NCI-H82 (cell line): ENCODE measurements at places on chromosomes 2 and 18.

DNA sequence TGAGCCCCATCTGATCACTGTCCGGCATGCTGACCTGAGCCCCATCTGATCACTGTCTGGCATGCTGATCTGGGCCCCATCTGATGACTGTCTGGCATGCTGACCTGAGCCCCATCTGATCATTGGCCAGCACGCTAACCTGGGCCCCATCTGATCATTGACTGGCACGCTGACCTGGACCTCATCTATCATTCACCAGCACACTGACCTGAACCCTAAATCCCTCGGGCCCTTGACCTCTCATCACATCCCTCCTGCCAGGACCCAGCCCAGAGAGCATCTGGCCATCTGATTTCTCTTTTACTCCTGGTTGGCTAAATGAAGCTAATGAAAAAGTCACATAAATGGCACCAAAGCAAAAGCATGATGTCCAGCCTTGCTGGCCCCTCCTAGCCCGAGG is 207.1 kb downstream of the NDUFA10 start:
- no peak for DNase-seq

DNA sequence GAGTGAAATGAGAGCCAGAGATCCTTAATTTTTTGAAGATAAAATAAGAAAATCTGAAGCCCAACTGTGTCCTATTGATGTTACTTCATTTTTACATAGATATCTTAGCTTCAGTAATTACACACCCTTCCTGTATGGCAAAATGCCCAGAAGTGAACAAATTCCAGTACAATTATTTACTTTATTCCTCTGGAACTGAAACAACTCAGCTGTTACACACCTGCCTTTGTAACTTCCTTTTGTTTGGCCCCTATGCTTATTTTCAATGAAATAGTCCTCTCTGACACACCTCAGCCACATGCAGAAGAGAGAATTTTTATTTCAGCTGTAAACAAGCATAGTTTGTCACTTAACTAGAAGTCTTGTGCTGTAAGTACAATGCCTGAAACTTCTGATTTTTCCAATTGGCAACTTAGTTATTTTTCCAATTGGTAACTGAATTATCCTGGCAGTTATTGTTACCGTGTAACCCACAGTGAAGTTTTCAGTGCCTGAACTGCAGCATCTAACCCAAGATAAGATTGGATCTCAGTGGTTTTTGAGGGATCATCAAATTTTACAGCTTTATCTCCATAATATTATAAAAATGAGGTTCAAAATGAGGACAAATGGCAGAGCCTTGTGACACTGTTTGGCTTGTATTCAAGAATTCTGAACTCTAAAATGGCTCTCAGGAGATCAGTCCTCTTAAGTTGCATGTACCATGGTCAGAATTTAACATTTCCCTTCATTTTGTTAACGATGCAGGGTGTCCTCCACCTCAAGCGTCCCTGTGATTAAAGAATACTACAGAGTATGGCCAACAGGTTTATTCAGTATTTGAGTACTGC is 82.6 kb downstream of the PKP4 start:
- DNase-seq: no peak

DNA sequence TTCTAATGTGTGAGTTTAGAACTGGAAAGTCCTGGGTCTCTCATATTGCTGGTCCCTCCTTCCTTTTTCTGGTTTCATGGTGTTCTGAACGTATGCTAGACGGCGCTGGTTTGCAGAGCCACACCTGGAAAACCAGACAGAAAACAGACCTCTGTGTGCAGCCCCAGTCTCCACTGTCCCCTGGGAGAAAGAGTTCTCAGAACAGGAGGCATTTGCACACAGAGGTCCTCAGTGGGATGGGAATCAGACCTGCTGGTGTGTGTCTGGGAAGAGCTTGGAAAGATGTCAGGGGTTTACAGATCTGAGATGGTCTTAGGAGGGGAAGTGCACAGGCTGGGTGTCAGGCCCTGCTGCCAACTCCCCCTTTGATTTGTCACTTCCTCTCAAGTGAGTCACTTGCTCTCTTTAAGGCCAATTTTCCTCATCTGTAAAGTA is 14.9 kb upstream of the MBP start:
- no peak for DNase-seq

DNA sequence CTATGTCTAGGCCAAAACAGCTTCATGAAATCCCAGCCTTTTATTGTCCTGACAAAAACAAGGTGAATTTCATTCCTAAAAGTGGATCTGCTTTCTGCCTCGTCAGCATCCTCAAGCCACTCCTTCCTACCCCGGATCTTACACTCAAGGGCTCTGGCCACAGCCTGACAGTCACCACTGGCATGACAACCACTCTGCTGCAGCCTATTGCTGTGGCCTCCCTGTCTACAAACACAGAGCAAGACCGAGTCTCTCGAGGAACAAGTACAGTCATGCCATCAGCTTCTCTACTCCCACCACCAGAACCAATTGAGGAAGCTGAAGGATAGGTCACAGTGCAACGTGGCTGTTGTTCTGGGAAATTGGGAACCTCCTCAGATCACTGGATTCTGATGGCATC is 106.1 kb downstream of the ICA1L start:
- DNase-seq: no peak

DNA sequence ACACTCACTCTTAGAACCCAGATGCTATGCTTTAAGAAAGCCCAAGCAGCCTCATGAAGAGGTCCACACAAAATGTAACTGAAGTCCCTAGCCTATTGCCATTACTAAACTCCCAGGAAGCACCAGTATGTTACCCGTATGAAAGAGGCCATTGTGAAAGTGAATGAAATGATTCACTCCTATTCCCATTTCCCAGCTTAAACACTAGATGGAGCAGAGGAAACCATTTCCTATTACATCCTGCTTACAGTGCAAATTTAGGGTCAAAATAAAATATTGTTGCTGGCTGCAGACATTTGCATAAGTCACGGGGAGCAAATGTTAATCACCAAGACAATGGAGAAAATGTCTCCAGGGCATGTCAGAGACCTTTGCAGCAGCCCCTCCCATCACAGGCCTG is 989.7 kb upstream of the CRIM1 start:
- DNase-seq: no peak

DNA sequence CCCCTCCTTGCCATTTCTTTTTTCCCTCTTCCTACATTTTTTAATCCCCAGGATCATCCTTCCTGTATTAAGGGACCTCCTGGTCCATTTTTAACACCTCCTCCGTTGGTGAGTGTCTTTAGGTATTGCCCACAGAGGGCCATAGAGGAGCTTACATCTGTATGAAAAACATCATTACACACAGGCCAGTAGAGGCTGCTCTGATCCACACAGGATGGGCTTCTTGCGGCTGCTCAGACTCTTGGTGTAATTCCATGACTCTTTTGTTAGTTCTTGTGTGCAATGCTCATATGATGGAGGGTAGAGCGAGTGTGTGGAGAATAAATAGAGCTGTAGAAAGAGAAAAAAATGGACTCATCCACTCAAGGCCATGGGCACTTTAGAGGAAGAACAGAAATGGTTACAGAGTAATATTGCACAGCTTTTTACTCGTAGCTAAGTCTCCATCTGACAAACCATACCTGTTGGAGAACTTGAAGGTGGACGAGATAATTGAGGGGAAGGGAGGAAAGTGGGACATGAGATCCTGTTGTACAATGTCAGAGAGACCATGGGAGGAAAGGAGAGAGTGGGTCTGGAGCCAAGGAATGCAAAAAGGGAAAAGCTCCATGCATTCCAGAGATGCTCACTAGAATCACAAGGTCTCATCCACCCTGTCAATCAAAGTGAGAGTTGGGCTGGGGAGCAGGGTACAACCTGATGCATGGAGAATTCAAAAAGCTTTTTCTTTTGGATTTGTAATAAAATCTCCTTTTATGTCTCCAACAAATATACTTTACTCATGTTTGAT is 129.7 kb upstream of the TNP1 start:
- DNase-seq: peak; percentile 6
